COLO829 (cell line): ENCODE measurements at places on chromosomes 7 and 10.

GRCh38 chr7:82158327-82158726, 285.2 kb downstream of the CACNA2D1 start:
- DNase-seq, result no peak

DNA sequence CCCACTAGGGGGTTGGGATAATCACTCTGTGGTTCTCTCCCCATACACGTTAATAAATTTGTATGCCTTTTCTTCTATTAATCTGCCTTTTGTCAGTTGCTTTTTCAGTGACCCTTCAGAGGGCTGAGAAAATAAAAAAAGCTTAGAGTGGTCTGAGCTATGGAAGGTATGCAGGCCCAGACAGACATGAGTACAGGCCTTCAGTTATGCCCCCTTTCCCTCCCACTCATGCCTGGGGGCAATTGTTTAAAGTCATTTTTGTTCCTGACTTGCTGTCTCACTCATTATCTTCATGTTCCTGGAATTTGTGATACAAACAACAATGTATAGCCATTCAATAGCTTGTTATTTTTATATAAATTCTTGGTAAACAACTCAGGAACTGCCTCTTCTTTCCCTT, 170.8 kb downstream of the AKR1D1 start:
- no peak for DNase-seq

DNA sequence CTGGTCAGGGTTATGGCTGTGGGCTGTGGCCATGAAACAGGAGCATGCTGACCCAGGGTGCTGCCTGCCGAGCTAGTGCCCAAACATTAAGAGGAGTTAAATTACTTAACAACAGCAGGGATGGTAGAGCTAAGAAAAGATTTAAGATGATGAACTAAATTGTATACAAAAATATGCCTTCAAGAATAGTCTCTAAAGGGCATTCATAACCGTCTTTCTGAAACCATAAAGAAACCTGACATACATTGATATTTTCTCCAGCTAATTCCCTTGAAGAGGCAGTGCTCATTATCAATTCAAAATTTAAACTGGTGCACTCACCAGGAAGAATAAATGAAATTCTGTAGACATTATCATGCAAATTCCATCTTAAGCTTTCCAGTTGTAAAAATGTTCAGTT, 265.8 kb upstream of the TAC1 start:
- DNase-seq, result no peak

DNA sequence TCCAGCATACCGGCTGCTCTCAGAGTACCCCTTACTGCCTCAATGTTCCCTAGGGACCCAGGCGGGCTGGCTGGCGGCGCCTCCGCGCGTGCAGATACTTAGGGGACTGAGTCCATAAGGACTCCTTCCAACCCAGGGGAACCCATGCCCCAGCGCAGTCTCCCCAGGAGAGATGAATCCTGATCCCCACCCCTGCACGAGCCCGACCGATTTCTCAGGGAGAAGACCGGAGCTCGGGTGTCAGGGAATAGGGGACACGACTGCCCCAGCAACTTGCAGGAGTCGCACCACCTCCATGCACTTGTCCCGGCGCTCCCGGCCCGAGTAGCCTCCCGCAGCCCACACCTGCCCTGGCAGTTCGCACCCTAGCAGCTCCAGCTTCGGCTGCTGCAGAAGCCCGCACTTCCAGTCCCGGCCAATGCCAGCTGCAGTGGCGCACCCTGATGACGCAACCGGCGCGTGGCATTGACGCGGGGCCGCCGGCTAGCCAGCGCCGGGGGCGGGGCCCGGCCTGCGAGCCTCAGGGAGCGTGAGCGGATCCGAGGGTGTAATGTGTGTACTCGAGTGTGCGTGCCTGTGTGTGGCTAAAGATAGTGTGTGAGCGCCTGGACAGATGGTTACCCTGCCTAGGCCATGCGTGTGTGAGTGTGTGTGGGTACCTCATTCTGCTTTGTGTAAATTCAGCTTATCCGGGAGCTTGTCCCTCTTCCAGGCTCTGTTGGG, at the start of gene GPAM:
Gene GPAM (minus strand): TSS at position 437 of the 723 bp plus-strand sequence. CDS start 1,981 bp downstream, outside the sequence.
- peak; percentile 66 for DNase-seq
